Stimulated activated CD8-positive, alpha-beta memory T cell treated with anti-CD3 and anti-CD28 coated beads, Interleukin-15, amount 100 ng/mL, for 48 hours (primary cell): ENCODE measurements at places on chromosomes 12 and 14.

DNA sequence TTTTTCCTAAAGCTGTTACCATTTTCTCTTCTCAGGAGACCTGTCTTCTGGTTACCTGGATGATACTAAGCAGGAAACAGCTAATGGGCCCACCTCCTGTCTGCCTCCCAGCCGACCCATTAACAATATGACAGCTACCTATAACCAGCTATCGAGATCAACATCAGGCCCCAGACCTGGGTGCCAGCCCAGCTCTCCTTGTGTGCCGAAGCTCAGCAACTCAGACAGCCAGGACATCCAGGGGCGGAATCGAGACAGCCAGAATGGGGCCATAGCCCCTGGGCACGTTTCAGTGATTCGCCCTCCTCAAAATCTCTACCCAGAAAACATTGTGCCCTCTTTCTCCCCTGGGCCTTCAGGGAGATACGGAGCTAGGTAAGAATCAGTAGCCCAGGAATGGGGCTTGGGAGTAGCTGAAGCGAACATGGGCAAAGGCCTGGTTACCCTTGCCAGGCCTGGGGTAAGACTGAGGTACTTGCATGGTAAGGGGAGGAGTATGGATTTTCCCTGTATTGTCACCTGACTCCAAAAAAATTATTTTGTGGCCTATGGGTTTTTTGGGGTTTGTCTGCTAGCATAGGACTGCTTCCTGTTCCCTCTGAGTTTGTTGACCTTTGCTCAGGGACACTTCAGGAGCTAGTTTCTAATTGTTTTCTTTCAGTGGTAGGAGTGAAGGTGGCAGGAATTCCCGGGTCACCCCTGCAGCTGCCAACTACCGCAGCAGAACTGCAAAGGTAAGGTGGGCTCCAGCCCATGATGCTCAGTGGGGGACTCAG is 26.6 kb downstream of the TRAFD1 start:
- DNase-seq, result no peak

DNA sequence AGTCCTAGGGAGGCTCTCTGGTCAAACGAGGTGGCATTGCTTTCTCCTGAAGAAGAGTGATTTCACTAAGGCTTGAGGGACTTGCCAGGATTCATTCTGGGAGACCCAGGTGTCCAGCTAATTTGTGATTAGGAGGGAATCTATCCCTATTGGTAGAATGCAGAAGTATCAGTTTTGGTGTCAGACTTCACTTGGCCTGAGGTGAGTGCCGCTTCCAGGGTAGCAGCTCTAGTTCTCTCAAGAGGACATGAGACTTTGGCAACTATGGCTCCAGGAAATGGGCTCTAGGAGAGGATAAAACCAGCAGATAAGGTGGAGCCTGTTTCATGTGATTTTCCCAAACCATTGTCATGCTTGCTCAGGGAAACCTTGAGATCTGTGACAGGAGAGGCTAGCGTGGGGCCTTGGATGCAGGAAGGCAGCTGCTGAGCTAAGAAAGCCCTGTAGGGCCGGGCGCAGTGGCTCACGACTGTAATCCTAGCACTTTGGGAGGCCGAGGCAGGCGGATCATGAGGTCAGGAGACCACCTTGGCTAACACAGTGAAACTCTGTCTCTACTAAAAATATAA is 11.6 kb upstream of the TMEM117 start:
- DNase-seq, result no peak

GRCh38 chr14:95496690-95497259 is 19.7 kb downstream of the SYNE3 start:
- DNase-seq, result no peak

DNA sequence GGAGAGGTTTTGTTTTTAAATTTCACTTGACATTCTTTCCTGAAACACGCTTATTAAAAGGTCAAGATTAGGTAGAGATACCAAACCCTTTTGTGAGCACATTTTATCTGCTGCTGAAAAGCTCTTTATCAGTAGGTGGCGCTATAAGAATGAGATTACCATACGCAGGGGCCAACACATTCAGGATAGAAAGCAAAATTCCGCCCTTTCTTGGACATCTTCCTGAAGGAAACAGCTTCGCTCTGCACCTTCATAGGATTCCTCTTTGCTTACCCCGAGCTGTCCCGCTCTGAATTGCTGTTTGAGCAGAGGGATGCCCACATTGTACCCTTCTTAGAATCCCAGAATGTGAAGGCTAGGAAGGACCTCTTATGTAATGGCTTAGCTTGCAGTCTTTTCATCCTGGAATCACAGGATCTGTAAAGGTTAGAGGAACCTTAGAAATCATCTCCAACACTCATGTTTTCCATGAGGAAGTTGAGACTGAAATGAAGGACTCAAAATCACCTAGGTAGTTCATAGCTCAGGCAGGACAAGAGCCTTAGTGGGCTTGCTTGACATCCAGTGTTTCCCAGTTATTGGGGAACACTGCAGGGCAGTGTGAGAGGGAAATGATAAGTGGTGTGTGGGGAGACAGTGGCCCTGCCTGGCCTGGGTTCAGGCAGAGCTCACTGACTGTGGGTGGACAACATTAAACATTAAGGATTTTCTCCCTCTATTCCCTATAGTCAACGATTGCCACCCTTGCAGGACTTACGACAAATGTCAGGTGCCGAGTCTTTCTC is 38.7 kb upstream of the CRY1 start:
- DNase-seq, result no peak

GRCh38 chr14:104372390-104373054 is 207.0 kb upstream of the C14orf180 start:
- no peak for DNase-seq

DNA sequence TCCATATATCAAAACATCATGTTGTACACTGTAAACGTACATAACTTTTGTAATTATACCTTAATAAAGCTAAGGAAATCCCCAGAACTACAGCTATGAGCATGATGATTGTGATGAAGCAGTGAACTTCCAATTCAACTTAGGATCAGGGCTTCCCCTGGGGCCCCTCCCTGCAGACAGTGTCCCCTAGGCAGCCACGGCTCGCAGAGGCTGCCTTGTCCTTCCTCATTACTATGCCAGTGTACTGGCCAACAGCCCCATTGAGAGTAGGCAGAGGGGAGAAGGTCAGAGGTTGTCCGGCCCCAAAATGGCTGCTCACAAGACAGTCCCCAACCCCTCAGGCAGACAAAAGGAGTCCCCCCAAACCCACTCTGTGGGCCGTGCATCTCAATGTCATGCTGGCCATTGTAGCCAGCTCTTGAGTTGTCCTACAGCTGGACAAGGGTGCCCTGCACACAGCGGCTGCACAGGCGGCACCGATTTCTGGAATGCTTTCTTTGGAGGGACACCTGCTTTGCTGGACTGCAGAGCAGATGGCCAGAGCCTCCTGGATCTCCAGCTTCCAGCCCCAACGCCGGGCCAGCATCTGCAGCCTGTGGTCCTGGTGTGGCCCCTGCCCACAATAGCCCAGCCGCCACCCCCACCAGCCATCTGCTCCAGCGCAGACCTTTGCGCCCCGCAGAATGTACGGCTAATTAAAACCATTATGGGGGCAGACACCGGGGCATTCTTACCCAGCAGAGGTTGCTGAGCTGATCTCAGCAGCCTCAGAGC is 46.1 kb downstream of the NIN start:
- DNase-seq, result no peak

DNA sequence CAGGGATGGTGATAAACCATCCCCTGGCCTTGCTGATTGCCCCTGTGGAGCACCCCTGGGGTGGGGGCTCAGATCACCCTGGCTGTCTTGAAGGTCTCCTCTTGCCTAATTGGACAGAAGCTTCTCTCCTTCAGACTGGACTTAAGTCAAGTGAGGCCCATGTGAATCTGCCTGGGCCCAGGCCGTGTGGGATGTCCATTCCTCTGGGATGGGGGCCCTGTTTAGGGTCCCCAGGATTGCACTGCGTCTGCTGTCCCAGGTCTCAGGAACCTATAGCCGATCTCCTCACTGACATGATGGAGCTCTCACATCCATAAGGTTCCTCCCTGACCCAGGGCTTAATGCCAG is 20.2 kb downstream of the SERPINA1 start:
- DNase-seq, result no peak

- DNase-seq, result no peak
Measured at GRCh38 chr14:71539650-71540285, 392.5 kb upstream of the RGS6 start.

DNA sequence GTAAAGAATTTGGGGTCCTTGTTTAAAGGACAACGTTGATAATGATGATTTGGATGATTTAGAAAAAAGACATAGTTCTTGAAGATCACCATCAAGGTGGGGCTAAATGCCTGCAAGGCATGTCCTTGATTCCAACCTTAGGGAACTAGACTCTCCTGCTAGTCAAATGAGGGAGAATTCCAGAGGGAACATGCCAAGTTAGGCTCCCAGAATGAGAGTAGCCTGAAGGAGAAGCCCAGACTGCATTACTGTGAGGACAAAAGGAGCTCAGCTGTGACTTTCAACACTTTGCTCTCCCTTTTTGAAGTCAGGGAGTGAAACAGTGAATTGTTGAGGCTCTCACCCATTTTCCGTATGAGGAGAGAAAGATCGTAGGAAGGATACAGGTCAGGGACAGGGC is 95.2 kb upstream of the TBX3 start:
- DNase-seq, result no peak

DNA sequence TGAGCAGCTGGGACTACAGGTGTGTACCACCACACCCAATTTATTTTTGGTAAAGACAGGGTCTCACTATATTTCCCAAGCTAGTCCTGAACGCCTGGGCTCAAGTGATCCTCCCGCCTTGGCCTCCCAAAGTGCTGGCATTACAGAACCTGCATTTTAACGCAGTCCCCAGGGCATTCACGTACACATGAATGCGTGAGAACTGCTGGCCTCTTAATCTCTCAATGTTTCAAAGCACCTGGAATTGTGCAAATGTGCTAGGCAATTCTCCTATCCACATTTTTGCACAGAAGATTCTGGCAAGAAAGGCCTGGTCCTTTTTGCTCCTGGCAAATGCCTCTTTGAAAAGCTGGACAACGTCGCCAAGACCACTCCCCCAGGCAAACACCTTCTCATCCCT is 35.2 kb downstream of the TESC start:
- DNase-seq, result no peak

- no peak for DNase-seq
Measured at GRCh38 chr14:23646648-23647549, 10.7 kb downstream of the DHRS2 start.

GRCh38 chr14:79134361-79134760 is 964.2 kb downstream of the NRXN3 start:
- DNase-seq, result no peak

DNA sequence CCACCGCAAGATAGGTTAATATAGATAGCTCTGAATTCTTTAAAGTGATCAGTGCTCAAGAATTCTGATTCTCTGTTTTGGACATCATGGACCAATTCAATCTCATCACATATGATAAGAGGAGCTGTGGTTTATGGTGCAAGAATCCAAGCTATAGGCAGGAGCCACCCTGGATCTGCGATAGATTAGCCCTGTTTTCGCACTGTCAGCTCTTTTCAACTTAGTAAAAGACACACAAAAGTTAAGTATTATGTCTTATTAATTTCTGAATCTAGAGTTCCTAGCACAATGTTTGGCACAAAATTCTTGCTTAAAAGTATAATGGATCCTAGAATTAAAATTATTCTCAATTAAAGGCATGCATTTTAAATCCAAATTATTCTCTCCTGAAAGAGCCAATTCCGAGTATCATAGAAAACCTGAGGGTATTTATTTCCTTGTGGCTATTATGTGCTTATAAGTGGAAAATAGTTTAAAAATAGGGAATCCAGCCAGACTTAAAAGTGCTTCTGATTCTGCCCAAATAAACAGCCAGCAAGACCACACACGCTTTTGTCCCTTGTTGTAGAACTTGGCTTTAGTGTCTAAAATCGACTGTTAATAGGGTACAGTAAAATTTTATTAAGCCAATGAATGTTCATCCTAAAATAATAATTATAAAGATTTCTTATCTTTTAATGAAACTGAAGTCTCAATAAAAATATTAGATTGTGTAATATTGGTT is 184.9 kb upstream of the FLRT2 start:
- DNase-seq, result no peak

DNA sequence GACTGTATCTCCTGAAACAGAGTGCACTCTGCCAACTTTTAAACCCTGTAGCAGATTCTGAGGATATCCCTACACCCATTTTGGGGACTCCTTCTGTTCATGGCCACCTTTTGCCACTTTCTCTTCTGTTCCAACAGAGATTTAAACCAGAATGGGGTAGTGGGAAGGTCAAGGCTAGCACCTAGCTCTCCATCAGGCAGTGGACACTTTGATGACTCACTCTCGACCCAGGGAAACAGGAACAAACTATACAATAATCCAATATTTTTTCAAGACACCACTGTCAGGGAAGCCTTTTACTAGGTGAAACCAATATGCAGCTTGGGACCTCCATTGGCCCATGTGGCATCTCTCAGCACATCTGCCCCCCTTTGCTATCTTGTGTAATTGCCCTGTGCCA is 103.6 kb downstream of the DAAM1 start:
- DNase-seq, result no peak

GRCh38 chr12:20369305-20370013 is 1.1 kb downstream of the PDE3A start:
- DNase-seq, result no peak

GRCh38 chr14:61244009-61244408 is 37.1 kb downstream of the TMEM30B start:
- no peak for DNase-seq

DNA sequence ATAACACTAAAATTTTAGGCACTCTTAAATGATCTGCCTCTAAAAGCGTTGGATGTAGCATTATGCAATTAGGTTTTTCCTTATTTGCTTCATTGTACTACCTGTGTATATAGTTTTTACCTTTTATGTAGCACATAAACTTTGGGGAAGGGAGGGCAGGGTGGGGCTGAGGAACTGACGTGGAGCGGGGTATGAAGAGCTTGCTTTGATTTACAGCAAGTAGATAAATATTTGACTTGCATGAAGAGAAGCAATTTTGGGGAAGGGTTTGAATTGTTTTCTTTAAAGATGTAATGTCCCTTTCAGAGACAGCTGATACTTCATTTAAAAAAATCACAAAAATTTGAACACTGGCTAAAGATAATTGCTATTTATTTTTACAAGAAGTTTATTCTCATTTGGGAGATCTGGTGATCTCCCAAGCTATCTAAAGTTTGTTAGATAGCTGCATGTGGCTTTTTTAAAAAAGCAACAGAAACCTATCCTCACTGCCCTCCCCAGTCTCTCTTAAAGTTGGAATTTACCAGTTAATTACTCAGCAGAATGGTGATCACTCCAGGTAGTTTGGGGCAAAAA is 4.1 kb downstream of the CDKN1B start:
- no peak for DNase-seq

DNA sequence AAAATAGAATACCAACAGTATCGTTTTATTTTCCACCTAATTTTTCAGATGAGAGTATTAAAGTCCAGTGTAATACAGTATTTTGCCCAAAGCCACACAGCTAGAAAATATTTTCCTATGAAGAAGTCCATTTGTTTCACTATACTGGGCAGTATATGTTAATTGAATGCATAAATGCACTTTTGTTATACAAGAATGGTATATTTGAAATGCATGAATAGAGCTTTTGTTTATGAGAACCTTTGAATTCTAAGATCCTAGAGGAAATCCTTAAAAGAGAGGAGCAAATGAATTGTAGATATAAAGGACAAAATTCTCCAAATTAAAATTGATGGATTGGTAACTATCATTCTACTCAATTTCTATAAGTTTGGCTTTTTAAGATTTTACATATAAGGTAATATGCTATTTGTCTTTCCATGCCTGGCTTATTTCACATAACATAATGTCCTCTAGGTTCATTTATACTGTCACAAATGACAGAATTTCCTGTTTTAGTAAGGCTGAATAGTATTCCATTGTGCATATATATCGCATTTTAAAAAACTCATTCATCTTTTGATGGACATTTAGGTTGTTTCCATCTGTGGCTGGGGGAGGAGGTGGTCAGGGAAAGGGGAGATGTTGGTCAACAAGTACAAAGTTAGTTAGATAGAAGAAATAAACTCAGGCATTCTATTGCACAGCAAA is 136.6 kb upstream of the DCN start:
- no peak for DNase-seq
